ENCODE measurements at places on chromosomes 5 and 9.

GRCh38 chr5:127203818-127204217 lies 86.8 kb upstream of the MEGF10 start:
- H3K4me1 ChIP-seq: no peaks in the 10 kb centered on the region
- no peak overlapping the region for H3K4me3 ChIP-seq
- no peaks in the 10 kb centered on the region for H3K36me3 ChIP-seq
- no peak overlapping the region for H3K27ac ChIP-seq

- DNase-seq: no peak
- H3K4me1 ChIP-seq: no peaks in the 10 kb centered on the region
- H3K4me3 ChIP-seq: no peak overlapping the region
- H3K27me3 ChIP-seq: no peaks in the 10 kb centered on the region
Observed at GRCh38 chr9:89738137-89738932, 133.5 kb downstream of the GADD45G start.

GRCh38 chr5:159163027-159163700 lies 46.2 kb downstream of the RNF145 start:
- peaks cover 24% of the 10 kb centered on the region for H3K36me3 ChIP-seq
- H3K27ac ChIP-seq: no peak overlapping the region
- no peaks in the 10 kb centered on the region for H3K27me3 ChIP-seq
- no peaks in the 10 kb centered on the region for H3K4me1 ChIP-seq
- no peak overlapping the region for H3K4me3 ChIP-seq

DNA sequence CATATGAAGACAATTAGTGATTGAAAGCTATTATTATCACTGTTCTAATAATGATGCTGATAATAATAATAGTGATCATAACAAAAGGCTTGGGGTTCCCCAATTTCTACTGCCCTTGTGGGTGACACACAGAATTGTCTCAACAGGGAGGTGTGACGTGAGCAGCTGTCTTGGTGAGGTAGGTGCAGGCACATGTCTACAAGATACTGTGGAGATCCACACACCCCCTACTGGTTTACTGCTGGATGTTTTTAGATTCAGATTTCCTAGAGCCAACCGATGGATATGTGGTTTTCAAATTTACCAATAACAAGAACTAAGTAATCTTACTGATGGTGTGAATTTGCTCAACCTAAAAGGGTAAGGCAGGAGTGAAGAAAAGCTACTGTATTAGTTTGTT lies 139.0 kb downstream of the TARS1 start:
- no peak overlapping the region for H3K4me3 ChIP-seq
- no peaks in the 10 kb centered on the region for H3K27me3 ChIP-seq
- no peak for DNase-seq

DNA sequence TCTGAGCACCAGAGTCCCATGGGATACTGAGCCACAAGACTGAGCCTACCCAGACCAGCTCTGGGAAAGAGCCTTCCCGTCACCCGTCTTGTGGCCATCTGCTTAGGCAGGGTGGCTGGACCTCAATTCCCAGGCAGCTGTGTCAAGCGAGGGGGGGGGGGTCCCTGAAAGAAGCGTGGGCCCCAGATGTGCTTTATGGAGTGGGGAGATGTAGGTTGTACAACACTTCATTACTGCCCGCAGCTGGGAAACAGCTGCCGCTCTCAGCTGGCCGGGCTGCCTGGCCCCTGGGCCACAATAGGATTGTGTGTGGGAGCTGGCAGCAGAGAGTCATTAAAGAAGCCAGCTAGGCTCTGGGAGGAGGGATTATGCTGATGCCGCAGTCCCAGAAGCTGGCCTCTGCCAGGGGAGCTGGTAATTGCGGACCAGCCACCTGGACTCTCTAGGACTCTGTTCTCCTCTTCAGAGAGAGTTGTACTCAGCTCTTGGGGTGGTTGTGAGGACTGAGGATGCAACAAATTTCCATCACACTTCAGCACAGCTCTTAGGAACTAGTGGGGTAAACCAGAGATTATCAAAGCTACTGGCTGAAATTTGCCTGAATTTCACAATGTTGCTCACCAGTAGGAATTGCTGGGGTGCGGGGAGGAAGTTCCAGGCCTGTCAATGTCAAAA lies 145.4 kb downstream of the GADD45G start:
- H3K27me3 ChIP-seq: no peaks in the 10 kb centered on the region
- no peaks in the 10 kb centered on the region for H3K36me3 ChIP-seq
- DNase-seq: no peak
- H3K4me3 ChIP-seq: no peak overlapping the region
